ENCODE measurements at places on chromosomes 1 and 21.

DNA sequence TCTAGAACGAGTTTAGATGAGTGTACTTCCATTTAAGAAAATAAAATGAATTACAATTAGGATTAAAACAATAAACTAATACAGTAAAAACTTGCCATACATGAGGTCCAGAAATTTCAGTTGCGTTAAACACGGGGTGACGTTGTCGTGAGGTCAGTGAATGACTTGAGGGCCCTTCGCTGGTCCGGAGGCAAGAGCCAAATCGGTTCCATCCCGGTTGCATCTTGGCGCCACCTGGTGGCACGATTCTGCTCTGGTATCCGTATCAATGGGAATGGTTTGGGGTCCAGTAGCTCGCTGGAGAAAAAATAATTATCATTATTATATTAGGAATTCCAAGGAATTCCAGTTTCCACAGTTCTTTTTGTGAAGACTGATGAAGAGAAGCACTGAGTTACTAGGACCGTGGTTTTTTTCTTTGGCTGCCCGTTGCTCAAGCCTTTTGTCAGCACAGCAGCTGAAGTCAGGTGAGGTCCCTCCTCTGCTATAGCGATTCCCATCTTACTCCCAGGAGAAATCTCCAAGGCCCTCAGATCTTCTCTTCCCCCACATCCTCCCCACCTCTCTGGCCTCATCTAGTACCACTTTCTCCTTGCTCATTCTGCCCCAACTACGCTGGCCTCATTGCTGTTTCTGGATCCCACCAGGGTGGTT is 161.4 kb downstream of the SLC35F3 start:
- no peak for DNase-seq

- no peak for DNase-seq
Measured at GRCh38 chr1:64486193-64486592, 16.3 kb downstream of the CACHD1 start.

GRCh38 chr21:40021558-40022351 is 154.5 kb downstream of the PCP4 start:
- no peak for DNase-seq

- no peak for DNase-seq
Measured at GRCh38 chr1:171468120-171468750, 17.1 kb upstream of the PRRC2C start.

- DNase-seq: no peak
Measured at GRCh38 chr1:230517326-230517725, 91.2 kb upstream of the PGBD5 start.

- no peak for DNase-seq
Measured at GRCh38 chr1:208003241-208003640, 92.3 kb upstream of the CD34 start.

DNA sequence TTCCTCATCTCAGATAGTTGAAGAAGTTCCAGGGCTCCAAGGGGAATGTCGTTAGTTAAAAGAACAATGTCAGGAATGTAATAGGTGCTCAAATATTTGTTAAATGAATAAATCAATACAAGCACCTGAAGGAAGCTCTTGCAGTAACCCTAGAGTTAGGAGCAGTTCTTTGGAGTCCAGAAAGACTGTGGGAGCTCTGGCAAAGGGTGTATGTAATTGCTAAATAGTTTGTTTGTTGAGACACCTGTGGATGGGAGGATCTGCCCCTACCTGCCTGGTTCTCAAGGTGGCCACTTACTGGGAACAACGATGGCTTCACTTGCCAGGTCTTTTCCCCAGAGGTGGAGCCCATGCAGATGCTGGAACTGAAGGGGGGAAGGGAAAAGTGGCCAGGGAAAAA is 27.5 kb upstream of the JUN start:
- no peak for DNase-seq

DNA sequence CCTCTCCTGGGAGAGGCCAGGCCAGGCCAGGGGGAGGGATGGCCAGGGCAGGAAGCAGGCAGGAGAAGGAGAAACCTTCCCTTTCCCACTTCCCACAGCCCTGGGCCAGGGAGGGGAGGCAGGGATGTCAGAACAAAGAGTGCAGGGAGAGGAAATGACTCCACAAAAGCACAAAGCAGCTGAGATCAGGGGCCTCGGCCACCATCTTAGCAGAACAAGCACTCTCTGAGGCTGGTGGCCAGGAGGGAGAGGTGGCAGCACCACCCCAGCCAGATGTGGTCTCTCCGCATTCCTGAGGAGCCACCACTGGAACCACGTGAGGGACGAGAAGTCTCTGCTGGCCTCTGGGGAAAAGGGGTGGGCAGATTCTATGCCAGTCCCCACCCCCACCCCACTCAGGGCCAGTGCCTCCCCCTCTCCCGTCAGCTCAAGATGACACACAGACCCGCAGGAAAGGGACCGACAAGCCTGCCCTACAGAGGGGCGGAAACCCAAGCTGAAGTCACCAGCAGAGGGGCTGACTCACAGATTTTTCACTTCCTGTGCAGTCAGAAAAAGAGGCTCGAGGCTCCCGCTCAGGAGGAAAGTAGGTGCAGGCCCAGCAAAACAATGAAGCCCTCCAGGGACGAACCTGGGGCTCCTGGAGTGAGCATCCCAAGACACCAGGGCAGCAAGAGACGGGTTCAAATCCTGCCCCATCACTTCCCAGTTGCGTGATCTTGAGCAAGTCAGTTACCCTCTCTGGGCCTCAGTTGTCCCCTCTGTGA is 24.1 kb upstream of the ALDH4A1 start:
- DNase-seq: peak; percentile 74

DNA sequence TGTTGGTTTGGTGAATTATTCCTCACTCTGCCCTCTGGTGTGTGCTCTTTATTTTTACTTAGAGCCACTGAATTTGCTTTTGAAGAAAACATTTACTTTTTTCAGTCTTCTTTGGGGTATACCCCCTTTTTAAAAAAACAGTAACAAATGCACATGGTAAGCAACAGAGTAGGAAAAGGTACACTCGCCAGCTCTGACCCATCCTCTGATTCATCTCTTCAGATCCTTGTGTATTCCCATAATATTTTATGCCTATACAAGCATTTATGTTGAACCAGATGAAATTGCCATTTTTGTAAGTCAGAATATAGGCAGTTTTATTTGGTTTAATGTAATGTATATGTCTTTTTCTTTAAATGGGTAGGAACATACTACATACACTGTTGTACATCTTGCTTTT is 28.3 kb downstream of the TTC3 start:
- no peak for DNase-seq

GRCh38 chr1:59686170-59686569 is 128.6 kb upstream of the HOOK1 start:
- no peak for DNase-seq

DNA sequence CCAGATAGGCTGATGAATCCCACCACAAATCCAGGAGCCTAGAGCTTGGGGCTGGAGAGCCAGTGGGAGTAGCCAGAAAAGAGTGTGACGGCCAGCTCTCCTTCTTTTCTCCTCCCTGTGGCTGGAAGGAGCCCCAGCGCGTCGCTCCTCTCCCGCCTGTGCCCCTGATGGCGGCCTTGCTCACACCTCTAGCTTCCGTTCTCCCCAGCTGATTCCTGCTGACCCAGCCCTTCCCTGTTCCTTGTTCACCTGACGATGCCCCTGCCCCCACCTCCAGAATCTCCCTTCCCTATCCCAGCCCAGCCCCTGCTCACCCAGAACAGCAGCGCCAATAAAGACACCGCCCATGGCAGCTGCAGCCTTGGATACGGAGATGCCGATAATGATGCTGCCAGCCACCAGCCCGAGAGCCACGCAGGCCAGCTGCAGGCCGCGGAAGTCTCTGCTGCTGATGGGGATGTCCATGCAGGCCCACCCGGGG is 656 bp downstream of the KNCN start:
- DNase-seq: no peak

DNA sequence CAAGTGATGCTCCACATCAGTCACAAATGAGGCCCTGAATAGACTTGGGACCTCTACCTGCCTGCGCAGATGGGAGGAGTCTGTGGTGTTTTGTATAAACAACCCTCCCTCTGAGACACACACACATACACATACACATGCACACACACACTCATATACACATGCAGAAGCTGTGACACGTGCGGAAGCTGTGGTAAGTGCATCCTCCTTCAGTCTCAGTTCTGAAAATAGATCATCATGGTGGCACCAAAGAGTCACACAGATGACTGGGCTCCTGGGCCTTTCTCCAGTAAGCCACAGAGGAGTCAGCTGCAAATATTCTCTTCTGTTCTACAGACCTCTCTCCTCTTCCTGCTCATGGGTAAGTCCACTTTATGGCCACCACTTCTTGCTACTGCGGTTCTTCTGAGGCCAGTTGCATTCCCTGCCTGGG is at the start of gene LY9:
Gene LY9 (plus strand): TSS at position 224 of the 433 bp plus-strand sequence. CDS start 14 bp downstream, at position 238.
- DNase-seq: no peak

DNA sequence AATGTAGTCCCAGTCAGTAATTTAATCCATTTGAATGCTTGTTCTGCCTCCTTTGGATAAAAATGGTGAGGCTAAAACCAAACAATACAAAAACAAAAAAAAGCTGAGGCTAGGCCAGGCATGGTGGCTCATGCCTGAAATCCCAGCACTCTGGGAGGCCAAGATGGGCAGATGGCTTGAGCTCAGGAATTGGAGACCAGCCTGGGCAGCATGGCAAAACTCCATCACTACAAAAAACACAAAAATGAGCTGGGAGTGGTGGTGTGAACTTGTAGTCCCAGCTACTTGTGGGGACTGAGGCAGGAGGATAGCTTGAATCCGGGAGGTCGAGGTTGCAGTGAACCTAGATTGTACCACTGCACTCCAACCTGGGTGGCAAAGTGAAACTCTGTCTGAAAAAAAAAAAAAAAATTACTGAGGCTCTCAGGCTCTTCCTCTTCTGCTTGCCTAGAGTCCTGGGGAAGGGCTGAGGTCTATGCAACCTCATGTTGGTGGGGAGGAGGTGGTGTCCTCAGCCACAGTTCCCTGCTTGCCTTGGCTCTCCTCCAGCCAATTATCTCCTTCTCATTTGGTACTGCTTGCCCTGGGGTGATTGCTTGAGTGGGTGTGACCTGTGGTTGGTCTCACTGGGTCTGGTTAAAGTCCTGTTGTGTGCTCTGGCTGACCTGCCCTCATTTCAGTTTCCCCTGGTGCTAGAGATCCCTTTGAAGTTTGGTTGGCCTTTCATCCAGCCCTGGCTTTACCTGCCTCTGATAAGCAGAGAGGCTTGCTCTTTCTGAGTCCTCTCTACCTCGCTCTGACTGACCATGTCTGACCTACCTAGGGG is 20.9 kb downstream of the S1PR1 start:
- no peak for DNase-seq

DNA sequence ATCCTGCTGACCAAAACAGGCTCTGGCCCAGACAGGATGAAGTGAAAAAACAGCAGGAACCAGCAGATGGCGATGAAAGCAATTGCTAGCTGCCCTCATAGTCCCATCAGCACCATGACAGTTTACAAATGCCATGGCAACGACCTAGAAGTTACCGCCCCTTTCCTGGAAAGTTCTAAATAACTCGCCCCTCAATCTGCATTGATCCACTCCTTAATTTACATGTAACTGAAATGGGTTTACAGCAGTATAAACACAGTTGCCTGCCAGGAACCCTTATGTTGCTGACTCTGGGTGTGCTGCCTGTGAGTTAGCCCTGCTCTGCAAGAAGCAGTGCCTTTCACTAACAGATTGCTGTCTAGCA is 65.5 kb upstream of the CR1L start:
- peak; percentile 6 for DNase-seq

DNA sequence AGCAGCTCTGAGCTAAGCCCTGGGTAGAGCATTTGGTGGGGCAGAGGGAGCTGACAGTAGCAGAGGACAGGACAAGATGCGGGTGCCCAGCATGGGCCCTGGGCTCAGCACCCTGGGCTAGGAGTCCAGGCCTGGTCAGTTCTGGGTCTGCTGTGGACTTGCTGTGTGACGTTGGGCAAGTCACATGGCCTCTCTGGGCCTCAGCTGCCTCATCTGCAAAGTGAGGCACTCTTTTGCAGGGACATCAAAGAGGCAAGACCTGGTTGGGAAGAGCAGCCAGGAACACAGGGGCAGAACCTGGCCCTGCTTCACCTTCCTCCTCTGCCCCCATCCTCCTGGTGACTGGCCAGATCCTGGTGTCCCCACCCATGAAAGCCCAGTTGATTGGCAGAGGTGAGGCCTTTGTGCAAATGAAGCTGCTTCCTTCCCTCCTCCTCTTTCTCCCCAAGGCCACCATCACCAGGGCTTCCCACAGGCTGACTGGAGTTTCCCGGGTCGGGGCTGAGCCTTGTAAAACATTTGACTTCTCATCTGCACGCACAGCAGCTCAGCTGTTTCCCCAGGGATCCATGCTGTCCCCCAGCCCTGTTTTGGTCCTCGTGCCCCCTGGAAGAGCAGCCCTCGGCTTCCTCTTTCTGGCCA is 350.5 kb downstream of the MATN1 start:
- DNase-seq: no peak

GRCh38 chr1:221987860-221988520 is 246.1 kb upstream of the DUSP10 start:
- no peak for DNase-seq

- DNase-seq: no peak
Measured at GRCh38 chr1:54315099-54315498, 91.1 kb downstream of the SSBP3 start.

Measured in BJ (cell line).